PC-9 (cell line): ENCODE measurements at places on chromosomes 7 and 10. TPM values are rescaled to one million over a fixed set of nuclear protein-coding genes. Genes with fewer than 3 reads are reported as not detected.
A peak's percentile ranks its signal among the peaks of the same experiment; 100 is the strongest.

The POLR3A gene
- total RNA-seq = 13.1 and 14.9 TPM in 2 replicates

The RNF32 gene
- 2.2 and 2.7 TPM in 2 replicates for total RNA-seq

The ANKRD1 gene
- total RNA-seq = 3.9 and 6.7 TPM in 2 replicates

DNA sequence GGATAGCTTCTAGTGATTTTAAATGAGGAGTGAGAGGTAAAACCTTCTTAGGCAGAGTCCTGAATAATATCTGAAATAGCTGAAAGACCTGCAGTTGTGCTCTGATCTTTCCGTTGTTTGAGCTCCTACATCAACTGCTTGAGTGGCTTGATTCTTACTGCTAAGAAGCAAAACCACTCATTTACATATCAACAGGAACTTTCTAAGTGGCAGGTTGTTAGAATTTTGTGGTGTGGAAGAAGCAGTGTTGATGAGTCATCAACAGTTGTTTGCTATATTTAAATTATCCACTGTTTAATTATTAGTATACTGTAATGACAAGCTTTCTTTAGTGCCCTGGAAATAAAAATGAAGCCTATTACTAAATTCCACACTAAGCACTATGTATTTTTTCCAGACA lies 689.5 kb downstream of the DNAJB9 start:
- H3K27ac ChIP-seq = no peak overlapping the region
- no peak for DNase-seq
- no peaks in the 10 kb centered on the region for H3K36me3 ChIP-seq
- H3K4me1 ChIP-seq = no peaks in the 10 kb centered on the region
- no peak overlapping the region for H3K4me3 ChIP-seq

DNA sequence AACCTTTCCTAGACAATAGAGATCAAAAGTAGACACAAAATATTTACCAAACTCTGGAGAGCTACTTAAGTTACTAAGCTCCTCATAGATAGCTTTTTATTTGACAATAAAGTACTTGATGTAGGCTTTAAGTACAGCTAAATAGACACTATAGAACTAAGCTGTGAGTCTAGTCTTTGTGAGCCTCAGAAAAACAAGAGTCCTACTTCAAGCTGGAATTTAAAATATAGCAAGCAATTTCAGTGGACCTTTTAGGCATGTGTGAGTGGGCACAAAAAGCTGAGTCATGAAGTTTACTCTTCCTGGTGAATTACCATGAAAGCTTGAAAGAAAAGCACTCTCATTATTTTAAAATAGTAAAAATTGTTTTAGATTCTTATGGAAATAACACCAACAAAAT lies 76.1 kb downstream of the ADD3 start:
- no peaks in the 10 kb centered on the region for H3K27me3 ChIP-seq
- no peak overlapping the region for H3K4me3 ChIP-seq
- peaks cover 10% of the 10 kb centered on the region for H3K4me1 ChIP-seq
- H3K36me3 ChIP-seq = no peaks in the 10 kb centered on the region
- DNase-seq = no peak

- no peaks in the 10 kb centered on the region for H3K36me3 ChIP-seq
- H3K27me3 ChIP-seq = no peaks in the 10 kb centered on the region
- H3K4me3 ChIP-seq = no peak overlapping the region
- no peak for DNase-seq
- H3K27ac ChIP-seq = no peak overlapping the region
Observed at GRCh38 chr10:112711366-112711765, 238.7 kb upstream of the TCF7L2 start.

- peaks cover 5% of the 10 kb centered on the region; the same call in 1 of the 2 replicates for H3K4me1 ChIP-seq
- peak overlapping the region; percentile 69; the same call in 1 of the 2 replicates for H3K4me3 ChIP-seq
- no peak overlapping the region for H3K27ac ChIP-seq
- H3K36me3 ChIP-seq = no peaks in the 10 kb centered on the region
Observed at GRCh38 chr7:87058744-87059524, 520 bp downstream of the ELAPOR2 start.

DNA sequence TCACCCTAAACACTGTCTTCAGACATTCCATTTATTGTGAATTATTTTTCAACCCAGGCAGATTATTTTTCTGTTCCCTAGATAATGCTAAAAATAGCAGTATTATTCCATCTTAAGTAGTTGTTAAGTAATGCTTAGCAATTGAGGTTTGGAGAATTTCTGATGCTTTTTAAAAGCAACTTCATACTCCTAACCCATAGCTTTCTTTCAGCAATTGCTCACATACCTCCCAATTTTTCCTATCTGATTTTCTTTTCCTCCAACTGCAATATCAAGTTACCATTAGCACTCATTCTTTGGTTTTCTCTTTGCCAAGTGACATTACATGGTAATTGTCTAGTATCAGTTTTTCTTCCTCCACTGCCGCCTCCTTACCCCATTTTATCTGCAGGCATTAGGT lies 104.7 kb downstream of the GPR85 start:
- DNase-seq = no peak
- no peak overlapping the region for H3K4me3 ChIP-seq
- H3K27me3 ChIP-seq = no peaks in the 10 kb centered on the region
- H3K27ac ChIP-seq = no peak overlapping the region

DNA sequence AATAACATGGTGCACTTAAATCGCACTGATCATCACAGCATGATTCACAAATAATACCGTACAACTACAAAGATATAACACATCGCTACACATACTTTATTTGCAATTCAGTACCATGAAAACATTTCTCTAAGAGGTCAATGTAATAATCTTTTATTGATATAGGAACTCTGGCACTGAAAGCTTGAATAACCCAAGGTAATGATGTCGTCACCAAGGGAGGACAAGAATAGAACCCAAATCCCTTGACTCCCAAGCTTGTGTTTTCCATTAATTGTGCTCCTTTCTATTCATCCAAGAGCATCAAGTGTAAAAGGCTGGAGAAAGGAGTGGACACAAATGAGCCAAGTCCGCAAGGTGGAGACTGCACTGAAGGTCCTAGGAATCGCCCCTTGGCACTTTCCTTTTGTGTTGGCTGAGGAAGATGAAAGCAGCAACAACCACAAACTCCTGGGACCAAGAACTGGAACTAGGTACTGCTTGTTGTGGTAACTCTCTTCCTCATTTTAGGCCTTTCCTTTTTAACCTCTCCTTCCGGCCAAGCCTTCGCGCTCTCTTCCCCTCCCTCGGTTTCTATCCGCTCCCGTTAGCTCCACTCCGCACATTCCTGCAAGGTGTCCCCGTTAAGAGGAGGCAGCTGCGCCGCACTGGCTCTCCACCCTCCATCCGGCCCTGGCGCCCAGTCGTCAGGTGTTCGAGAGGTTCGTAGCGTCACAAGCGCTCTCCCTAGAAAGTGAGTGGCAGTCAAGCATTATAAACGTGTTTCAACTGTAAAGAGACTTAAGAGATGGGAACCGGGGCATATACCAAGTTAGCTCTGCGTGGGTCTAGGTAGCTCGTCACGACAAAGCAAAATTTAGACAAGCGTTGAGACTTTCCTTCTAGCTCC lies 1.0 kb upstream of the CBLL1 start:
- H3K4me3 ChIP-seq = peak overlapping the region; percentile 72
- DNase-seq = no peak
- 0 out of 2 replicates have a peak, but pooled peaks cover 3% of the 10 kb centered on the region for H3K36me3 ChIP-seq

GRCh38 chr7:73822319-73823173 lies 8.2 kb upstream of the CLDN4 start:
- DNase-seq = peak; percentile 99
- H3K27me3 ChIP-seq = no peaks in the 10 kb centered on the region
- peaks cover 62% of the 10 kb centered on the region for H3K4me1 ChIP-seq
- no peak overlapping the region for H3K4me3 ChIP-seq

- DNase-seq = no peak
- no peaks in the 10 kb centered on the region for H3K4me1 ChIP-seq
- no peaks in the 10 kb centered on the region for H3K27me3 ChIP-seq
- H3K36me3 ChIP-seq = no peaks in the 10 kb centered on the region
- no peak overlapping the region for H3K4me3 ChIP-seq
Observed at GRCh38 chr10:42177077-42177792, 461.1 kb downstream of the ZNF33B start.

GRCh38 chr10:120575411-120575810 lies 118.4 kb downstream of the PLPP4 start:
- DNase-seq = no peak
- H3K4me1 ChIP-seq = no peaks in the 10 kb centered on the region
- no peak overlapping the region for H3K27ac ChIP-seq
- no peaks in the 10 kb centered on the region for H3K27me3 ChIP-seq
- H3K4me3 ChIP-seq = no peak overlapping the region

DNA sequence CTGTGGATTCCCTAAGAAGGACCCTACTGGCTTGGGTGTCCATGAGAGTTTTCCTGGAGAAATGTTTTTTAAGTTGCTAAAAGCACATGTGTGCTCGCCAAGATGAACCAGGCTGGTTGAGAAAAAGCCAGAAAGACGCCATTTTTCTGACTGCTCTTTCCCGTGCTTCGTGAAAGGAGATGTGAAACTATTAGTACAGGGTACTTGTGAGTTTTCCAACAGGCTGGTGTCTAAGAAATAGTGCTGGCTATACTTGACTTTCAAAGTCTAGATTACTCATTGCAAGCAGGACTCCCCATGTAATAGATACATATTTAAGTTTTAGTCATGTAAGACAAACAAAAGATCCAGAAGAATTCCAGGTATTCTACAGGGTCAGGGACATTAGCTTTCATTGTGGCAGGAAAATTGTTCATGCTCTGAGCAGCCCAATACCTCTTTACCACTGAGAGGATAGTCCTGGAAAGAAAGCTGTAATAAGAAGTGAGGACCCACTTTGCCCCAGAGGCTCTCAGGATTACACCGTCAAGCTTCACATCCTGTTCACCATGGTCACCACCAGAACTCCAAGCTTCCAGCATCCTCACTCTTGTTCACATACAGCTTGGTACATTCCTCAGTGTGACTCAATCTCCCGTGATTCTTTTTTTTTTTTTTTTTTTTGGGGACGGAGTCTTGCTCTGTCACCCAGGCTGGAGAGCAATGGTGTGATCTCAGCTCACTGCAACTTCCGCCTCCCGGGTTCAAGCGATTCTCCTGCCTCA lies 43.8 kb upstream of the ICA1 start:
- no peak overlapping the region for H3K27ac ChIP-seq
- no peak overlapping the region for H3K4me3 ChIP-seq
- H3K36me3 ChIP-seq = no peaks in the 10 kb centered on the region
- DNase-seq = no peak
- H3K4me1 ChIP-seq = 0 out of 2 replicates have a peak, but pooled peaks cover 6% of the 10 kb centered on the region

DNA sequence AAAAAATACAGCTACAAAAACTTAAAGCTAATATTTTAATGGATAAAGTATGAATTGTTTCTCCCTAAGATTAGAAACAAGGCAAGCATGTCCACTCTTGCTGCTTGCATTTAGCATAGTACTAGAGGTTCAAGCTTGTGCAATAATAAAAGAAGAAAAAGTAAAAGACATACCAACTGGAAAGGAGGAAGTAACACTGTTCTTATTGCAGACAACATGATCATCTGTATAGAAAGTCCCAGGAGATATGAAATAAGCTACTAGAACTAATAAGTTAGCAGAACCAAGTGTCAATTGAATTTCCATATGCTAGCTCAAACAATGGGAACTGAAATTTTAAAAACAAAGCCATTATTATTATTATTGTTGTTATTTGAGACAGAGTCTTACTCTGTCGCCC lies 20.0 kb upstream of the RABGEF1 start:
- H3K27ac ChIP-seq = no peak overlapping the region
- no peaks in the 10 kb centered on the region for H3K27me3 ChIP-seq
- H3K4me1 ChIP-seq = no peaks in the 10 kb centered on the region
- no peak overlapping the region for H3K4me3 ChIP-seq

GRCh38 chr10:116237970-116238369 lies 35.0 kb downstream of the GFRA1 start:
- no peak for DNase-seq
- no peaks in the 10 kb centered on the region for H3K36me3 ChIP-seq
- no peaks in the 10 kb centered on the region for H3K4me1 ChIP-seq
- H3K27me3 ChIP-seq = no peaks in the 10 kb centered on the region; the same call in 1 of the 2 replicates
- no peak overlapping the region for H3K27ac ChIP-seq

- H3K36me3 ChIP-seq = peaks cover 17% of the 10 kb centered on the region
- no peak overlapping the region for H3K4me3 ChIP-seq
- no peaks in the 10 kb centered on the region for H3K27me3 ChIP-seq
- no peak overlapping the region for H3K27ac ChIP-seq
- no peak for DNase-seq
- no peaks in the 10 kb centered on the region for H3K4me1 ChIP-seq
Observed at GRCh38 chr7:11021468-11021867, 47.8 kb downstream of the PHF14 start.

- H3K27ac ChIP-seq = no peak overlapping the region
- H3K36me3 ChIP-seq = no peaks in the 10 kb centered on the region
- H3K27me3 ChIP-seq = peaks cover 9% of the 10 kb centered on the region; the same call in 1 of the 2 replicates
- no peaks in the 10 kb centered on the region for H3K4me1 ChIP-seq
- H3K4me3 ChIP-seq = no peak overlapping the region
Observed at GRCh38 chr10:49040601-49041000, 74.7 kb downstream of the VSTM4 start.

DNA sequence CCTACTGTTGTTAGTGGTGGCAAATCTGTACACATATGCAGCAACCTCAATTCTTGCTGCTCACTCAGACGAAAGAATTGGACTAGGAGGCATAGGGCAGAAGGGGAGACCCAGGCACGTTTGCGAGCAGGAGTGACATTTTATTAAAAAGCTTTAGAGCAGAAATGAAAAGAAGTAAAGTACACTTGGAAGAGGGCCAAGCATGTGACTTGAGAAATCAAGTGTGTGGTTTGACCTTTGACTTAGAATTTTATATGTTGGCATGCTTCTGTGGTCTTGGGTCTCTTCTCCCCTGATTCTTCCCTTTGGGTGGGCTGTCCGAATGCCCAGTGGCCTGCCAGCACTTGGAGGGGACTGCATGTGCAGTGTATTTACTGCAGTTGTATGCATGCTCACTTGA lies 205.5 kb upstream of the SEMA3D start:
- H3K4me3 ChIP-seq = no peak overlapping the region
- H3K4me1 ChIP-seq = no peaks in the 10 kb centered on the region
- H3K27me3 ChIP-seq = no peaks in the 10 kb centered on the region
- no peak for DNase-seq
- no peaks in the 10 kb centered on the region for H3K36me3 ChIP-seq
- no peak overlapping the region for H3K27ac ChIP-seq

DNA sequence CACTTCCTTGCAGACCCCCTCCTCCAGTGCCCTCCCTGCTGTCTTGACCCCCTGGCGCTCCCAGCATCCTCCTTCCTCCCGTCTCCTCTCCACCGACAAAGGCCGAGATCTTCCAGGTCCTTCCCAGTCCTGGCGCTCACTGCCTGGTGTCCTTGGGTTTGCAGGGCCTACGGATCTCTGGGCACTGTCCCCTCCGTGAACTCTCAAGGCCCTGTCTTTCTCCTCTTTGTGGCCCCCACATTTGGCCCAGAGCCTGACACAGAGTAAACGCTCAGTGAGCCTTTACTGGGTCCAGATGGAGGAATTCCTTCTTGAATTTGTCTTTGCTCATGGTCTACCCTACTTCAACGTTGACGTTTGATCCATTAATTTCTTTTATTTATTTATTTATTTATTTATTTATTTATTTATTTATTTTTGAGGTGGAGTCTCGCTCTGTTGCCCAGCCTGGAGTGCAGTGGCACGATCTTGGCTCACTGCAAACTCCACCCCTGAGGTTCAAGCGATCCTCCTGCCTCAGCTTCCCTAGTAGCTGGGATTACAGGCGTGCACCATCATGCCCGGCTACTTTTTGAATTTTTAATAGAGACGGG lies 29.7 kb downstream of the TMEM270 start:
- no peak overlapping the region for H3K4me3 ChIP-seq
- peaks cover 18% of the 10 kb centered on the region for H3K4me1 ChIP-seq
- H3K27me3 ChIP-seq = no peaks in the 10 kb centered on the region
- H3K27ac ChIP-seq = no peak overlapping the region

GRCh38 chr7:158758586-158759244 lies 54.1 kb upstream of the NCAPG2 start:
- H3K36me3 ChIP-seq = peaks cover 53% of the 10 kb centered on the region
- no peaks in the 10 kb centered on the region for H3K4me1 ChIP-seq

- H3K27ac ChIP-seq = no peak overlapping the region
- no peak for DNase-seq
- no peaks in the 10 kb centered on the region for H3K36me3 ChIP-seq
- H3K4me3 ChIP-seq = no peak overlapping the region
- H3K27me3 ChIP-seq = no peaks in the 10 kb centered on the region
Observed at GRCh38 chr10:58666024-58666423, 153.4 kb downstream of the BICC1 start.
